Left renal cortex interstitium (tissue), 4 donors: ENCODE measurements at places on chromosomes 2 and 18. TPM values are rescaled to one million over a fixed set of nuclear protein-coding genes. Genes with fewer than 3 reads are reported as not detected.

DNA sequence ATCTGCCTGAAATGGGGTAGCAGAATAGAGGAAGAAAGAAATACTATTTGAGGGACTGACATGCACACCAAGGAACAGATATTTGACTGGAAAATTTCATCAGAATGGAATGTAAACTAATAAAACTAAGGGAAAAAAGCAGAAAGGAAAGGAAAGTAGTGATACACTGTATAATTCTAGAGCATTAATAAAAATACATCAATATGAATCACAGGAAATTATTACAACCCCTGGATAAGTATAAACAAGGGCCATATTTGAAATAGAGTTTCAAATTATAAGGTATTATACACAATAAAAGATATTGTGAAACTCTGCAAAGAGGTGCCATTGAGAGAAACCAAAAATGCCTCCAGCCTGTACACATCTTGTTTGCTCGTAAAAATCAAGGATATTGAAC is 149.6 kb downstream of the ICOS start:
- DNase-seq = no peak

GRCh38 chr2:217807753-217808152 is 195.0 kb downstream of the TNS1 start:
- no peak for DNase-seq

DNA sequence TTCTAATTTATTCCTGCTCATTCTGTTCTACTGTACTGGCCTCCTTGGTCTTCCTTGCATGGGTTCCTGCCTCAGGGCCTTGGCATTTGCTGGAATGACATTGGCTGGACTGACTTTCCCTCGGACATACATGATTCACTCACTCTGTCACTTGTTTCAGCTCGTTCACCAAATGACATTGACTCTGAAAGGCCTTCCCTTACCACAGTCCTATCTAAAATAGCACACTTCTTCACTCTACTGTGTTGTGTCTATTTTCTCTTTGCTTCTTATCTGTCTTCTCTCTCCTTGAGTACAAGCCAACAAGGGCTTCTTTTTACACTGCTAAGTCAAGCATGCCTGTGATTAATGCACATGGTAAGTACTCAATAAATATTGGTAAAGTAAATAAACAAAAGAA is 65.6 kb downstream of the SCG2 start:
- no peak for DNase-seq

GRCh38 chr2:201358684-201359083 is 1.5 kb upstream of the FLACC1 start:
- no peak for DNase-seq

CCDC102B gene
- polyA plus RNA-seq = 9.1 TPM
